GM06990 (cell line): ENCODE measurements at places on chromosomes 16 and 17.
A peak's percentile ranks its signal among the peaks of the same experiment; 100 is the strongest.

- DNase-seq = no peak
These were observed 3.7 kb upstream of the PER1 start for GRCh38 chr17:8155996-8156245.

DNA sequence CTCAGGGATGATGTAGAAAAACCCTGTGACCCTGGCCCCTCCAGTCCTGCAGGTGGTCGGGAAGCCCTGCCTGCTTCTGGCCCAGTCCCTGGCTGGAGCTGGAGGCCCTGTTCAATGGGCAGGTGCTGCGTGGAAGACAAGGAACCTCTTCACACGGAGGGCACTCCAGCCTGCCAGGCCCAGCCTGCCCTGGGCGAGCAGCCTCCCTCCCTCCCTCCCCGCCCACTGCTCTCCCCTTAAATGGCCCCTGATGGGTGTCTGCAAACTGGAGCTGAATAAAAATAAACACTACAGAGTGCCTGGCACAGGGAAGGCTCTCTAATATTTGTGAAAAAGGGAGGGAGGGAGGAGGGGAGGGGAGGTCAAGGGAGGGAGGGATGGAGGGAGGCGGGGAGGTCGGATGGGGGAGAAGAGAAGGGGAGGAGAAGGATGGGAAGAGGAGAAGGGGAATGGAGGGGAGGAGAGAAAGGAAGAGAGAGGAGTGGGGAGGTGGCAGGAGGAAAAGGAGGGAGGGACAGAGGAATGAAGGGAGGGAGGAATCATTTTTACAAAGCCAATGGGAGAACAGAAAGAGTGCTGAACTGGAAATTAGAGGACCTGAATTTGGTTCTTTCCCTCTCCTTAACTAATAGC, 222.8 kb upstream of the TNRC6C start:
- DNase-seq = no peak

- DNase-seq = no peak
These were observed 13.4 kb upstream of the PLLP start for GRCh38 chr16:57297856-57298255.

DNA sequence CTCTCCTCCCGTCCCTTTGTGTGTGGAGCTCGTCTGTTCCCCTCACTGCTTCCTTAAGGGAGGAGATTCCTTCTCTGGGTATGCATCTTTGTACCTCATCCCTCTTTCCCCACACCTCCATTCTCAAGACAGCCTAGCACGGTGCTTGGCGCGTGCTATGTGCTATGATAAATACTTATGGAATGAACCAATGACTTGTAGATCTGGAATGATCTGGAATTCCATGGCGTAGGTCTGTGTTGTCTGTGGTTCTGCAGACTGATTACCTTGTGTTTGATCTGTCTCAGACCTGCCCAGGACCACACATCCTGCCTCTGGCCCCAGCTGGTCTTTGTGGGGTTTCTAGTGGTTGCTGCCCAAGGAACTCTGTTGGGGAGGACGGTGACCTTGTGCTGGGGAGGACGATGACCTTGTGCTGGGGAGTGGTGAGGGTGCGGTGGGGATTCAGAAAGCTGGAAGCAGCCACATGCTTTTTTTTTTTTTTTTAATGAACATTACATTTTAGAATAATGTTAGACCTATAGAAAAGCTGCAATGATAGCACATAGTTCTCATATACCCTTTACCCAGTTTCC, 33.5 kb upstream of the ETV4 start:
- no peak for DNase-seq

DNA sequence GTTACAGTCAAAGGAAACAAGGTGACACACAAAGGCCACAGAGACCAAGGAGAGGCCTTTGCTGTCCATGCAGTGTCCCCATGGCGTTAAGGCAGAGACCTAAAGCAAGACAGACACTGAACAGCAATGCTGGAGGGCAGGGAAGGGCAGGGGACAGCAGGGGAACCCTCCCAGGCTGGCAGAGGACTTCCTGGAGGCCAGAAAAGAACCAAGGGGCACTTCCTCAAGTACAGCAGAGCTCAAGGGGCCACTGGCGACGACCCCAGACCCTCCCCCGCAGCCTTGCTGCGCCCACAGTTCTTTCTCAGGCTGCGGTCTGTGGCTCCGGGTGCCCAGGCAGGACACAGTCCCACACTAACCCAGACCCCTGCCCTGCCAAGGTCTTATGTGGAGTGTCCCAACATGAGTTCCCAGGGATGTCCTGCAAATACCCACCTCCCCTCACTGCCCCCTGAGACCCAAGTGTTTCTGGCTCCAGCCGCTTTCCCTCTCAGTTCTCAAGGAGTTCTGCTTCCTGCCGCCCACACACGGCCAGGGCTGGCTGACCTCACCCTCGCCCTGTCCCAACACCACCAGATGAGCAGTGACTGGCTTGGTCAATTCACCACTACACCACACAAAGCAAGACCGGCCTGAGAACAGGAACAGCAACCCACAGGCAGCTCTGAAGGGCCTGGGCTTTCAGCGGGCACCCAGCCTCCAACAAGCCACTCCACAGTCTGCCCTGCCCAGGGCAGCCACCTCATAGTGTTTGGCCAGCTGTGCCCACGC, 4.2 kb downstream of the CLCN7 start:
- peak; percentile 10 for DNase-seq

DNA sequence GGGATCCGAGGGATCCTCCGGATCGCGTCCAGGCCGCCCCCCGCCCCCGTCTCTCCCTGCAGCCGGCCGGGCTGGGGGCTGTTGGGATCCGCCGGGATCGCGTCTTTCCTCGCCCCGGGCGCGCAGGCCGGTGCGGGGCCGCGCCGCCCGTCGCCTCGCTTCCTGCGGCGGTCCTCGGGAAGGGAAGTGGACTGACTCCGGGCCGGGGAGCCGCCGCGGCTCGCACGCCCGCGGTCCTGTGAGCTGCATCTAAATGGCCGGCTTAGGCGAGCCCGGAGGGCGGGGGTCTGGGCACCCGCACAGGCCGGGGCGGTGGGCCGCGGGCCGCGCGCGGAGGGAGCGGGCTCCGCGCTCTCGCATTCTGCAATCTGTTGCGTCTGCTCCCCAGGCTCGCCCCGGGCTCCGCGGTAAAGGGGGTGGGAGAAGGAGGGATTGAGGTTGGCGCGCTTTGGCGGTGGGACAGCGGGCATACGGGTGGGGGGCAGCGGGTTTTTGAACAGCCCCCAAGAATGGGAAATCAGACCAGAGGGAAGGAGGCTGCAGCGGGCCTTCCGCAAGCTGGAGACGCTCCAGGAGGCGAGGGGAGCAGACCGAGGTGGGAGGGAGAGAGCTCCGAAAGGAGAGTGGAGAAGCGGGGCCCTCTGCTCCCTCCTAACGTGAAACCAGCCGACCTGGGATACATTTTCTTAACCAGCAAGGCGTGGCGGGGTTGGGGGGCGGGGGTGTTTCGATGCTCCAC, 2.2 kb downstream of the TMEM132E start:
- no peak for DNase-seq

GRCh38 chr17:58247511-58248363, 9.4 kb downstream of the LPO start:
- DNase-seq = no peak

- no peak for DNase-seq
These were observed 49.0 kb upstream of the ENPP7 start for GRCh38 chr17:79681628-79682261.

DNA sequence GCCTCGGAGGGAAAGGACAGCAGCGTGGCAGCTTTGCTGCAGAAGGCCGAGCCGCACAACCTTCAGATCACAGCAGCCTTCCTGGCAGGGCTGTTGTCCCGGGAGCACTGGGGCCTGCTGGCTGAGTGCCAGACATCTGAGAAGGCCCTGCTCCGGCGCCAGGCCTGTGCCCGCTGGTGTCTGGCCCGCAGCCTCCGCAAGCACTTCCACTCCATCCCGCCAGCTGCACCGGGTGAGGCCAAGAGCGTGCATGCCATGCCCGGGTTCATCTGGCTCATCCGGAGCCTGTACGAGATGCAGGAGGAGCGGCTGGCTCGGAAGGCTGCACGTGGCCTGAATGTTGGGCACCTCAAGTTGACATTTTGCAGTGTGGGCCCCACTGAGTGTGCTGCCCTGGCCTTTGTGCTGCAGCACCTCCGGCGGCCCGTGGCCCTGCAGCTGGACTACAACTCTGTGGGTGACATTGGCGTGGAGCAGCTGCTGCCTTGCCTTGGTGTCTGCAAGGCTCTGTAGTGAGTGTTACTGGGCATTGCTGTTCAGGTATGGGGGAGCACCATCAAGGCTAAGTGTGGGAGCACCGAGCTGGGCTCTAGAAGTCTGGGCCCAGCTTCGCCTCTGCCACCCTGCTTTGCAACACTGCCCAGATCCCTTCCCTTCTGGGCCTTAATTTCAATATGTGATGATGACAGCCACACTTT, 18.6 kb downstream of the NOD2 start:
- DNase-seq = no peak

- DNase-seq = no peak
These were observed 110.4 kb upstream of the HAS3 start for GRCh38 chr16:68995011-68995504.

- DNase-seq = no peak
These were observed 4.4 kb downstream of the KDM6B start for GRCh38 chr17:7838090-7839075.

DNA sequence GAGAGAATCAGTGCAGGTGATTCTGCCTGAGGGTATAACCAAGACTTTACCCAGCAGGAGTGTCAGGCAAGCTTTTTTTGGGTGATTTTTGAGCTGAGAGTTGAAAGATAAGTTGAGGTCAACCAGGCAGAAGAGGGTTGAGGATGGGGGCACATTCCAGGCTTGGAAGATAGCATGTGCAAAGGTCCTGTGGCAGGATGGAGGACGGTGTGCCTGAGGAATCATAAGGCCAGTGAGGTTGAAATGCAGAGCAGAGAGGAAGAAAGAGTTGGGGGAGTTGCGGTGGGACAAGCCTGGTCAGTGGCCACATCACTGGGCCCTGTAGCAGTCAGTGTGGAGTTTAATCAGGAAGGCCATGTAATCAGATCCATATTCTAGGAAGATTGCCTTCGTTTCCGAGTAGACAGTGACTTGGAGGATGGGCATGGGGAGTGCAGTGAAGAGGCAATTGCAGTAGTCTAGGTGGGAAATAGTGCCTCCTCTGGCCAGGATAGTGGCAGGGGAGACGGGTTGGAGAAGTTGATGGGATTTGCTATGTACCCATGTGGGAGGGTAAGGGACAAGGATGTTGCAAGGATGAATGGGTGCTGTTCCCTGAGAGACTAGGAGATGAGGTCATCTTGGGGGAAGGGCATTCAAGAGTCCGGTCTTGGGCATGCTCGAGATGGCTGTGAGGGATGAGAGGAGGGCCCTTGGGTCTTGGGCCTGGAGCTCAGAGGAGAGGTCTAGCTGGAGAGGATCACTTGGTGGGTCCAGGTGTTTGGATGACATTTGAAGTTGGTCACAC, 3.9 kb downstream of the PLEKHG4 start:
- DNase-seq = no peak

GRCh38 chr17:16052486-16052885, 52.9 kb downstream of the TTC19 start:
- DNase-seq = no peak

DNA sequence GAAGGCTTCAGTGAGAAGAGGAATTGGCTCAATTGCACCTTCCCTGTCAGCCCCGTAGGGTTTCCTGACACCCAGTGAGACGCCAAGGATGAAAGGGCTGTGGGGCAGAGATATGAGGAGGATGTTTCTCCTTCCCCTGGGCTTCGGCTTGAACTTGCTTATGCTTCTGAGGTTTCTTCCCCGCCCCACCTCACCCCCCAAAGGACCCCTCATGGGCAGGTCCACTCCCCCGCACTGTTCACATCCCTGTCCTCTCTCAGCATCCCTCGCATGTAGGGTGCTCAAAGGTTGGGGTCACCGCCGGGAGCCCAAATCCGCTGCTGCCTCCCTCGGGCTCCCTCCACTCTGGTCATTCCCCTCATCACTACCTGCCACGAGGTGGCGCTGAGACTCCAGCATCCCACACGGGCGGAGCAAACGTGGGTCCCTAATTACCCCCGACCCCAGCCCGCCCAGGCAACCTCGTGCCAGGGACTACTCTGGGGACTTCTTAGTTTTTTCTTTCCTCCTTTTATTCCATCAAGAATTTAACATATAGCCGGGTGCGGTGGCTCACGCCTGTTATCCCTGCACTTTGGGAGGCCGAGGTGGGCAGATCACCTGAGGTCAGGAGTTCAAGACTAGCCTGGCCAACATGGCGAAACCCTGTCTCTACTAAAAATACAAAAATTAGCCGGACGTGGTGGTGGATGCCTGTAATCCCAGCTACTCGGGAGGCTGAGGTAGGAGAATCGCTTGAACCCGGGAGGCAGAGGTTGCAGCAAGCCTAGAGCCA, 3.3 kb upstream of the TRARG1 start:
- DNase-seq = peak; percentile 46

- no peak for DNase-seq
These were observed 138.2 kb downstream of the CACNG3 start for GRCh38 chr16:24394341-24394740.

- no peak for DNase-seq
These were observed 19.9 kb upstream of the KPNB1 start for GRCh38 chr17:47629826-47630225.

GRCh38 chr16:20409398-20410120, at the start of gene ACSM5:
TSS of gene ACSM5 (plus strand) at chr16:20409534. CDS start at chr16:20411485, 1,951 bp downstream.
- DNase-seq = no peak

- DNase-seq = no peak
These were observed 101.9 kb downstream of the KCNJ2 start for GRCh38 chr17:70271200-70271599.

DNA sequence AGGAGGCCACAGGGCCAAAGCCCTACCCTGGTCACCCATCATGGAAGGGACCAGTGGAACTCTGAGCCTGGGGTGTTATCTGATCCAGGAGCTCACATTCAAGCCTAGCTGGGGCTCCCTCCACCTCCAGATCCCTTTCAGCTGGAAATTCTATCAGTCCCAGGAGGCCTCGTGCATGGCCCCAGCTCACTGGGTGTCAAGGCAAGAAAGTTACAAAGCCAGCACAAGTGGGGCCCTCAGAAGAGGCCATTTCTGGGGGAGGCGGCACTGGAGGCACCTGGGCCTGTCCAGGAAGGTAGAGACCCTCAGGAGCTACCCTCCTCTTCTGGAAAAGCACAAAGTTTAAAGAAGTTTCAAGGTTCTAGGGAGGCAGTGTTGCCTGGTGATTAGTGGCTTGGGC, 4.8 kb downstream of the CA7 start:
- DNase-seq = no peak

- no peak for DNase-seq
These were observed at the start of gene CRHR1 for GRCh38 chr17:45784293-45784740. TSS of gene CRHR1 (plus strand) at chr17:45784320. CDS start at chr17:45784545, 225 bp downstream.

GRCh38 chr17:77002103-77003045, 134.2 kb downstream of the MGAT5B start:
- no peak for DNase-seq

DNA sequence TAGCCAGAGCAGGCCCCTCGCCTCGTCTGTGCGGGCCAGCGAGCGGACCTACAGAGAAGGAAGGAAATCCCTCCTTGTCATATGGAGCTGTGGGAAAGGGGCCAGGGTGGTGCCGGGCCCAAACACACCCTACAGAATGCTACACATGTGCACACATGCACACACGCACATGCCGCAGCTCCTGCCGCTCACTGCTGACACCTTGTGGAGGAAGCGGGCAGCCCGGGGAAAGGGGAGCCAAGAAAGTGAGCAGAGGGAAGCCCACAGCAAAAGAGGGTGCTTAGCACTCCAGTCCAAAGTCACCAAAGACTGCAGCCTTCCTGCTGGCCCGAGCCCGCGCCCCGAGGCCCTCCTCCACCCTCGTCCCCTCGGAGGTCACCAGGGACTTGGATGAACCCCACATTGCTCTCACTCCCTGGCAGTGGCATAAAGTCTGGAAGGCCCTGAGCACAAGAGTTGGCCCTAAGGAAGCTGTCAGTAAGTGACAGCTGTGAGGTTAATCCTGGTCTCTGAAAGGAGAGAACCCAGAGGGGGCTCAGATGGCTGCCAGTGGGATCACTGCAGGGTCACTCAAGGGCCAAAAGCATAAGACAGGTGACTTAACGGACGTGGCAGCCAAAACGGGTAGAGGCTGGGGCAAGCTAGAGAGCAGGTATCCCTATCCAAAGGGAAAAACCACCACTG, 68.2 kb downstream of the MYO18A start:
- DNase-seq = peak; percentile 68

- no peak for DNase-seq
These were observed 239.5 kb downstream of the GSG1L start for GRCh38 chr16:27824006-27824405.
